ENCODE measurements at places on chromosomes 4 and X.

GRCh38 chrX:65420154-65420553 lies 114.4 kb downstream of the LAS1L start:
- DNase-seq = no peak

- peak; percentile 52 for DNase-seq
Observed at GRCh38 chr4:23333946-23334878, 555.6 kb downstream of the PPARGC1A start.

- no peak for DNase-seq
Observed at GRCh38 chr4:67939195-67939594, 24.1 kb downstream of the TMPRSS11A start.

DNA sequence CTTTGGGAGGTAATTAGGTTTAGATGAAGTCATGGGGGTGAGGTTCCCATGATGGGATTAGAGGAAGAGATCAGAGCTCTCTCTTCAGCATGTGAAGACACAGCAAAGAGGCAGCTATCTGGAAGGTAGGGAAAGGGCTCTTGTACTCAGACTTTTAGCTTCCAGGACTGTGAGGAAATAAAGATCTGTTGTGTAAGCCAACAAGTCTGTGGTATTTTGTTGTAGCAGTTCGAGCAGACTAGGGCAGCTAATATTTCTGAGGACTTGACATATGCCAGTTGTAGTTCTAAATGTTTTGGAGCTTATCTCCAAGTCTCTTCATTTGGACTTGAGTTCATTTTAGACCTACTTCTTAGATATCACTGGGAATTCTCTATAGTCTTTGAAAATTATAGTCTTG lies 137.3 kb upstream of the PDE5A start:
- DNase-seq = no peak

- DNase-seq = no peak
Observed at GRCh38 chr4:169025184-169025583, 15.1 kb upstream of the CBR4 start.

DNA sequence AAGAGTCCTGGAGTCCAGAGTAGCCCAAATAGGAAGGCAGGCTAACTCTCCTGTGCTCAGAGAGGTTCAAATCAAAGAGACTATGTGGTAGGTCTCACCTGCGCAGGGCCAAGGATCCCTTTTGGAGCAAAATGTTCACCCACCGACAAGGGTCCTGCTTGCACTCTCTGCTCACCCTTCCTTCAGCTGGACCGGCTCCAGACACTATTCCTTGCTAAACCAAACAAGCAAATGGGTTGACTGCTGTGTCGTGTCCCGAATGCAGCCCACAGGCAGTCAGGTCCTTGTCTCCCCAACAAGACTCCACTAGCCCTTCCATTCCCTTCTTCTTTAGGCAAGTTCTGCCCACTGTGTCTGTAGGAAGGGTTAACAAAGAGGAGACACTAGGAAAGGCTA lies 760 bp downstream of the TRMT2B start:
- DNase-seq = no peak

DNA sequence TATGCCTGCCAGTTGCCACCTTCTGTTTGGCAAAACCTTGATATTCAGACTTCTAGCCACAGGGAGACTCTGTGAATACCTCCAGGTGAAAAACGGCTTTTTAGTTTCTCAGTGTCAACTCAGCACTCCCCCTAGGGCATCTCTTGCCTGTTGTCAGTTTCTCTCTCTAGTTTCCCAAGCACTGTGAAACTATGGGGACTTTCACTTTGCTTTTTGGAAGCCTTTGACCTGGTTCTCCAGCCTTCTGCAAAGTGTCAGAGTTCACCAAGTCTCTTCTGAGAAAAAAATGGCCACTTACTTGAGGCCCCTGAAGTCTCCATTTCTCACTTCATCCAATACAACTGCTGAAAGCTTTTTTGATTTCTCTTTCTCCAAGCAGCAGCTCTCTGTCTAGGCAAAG lies 521.5 kb downstream of the INPP4B start:
- no peak for DNase-seq

- DNase-seq = no peak
Observed at GRCh38 chr4:7518871-7519637, 84.3 kb upstream of the PSAPL1 start.

DNA sequence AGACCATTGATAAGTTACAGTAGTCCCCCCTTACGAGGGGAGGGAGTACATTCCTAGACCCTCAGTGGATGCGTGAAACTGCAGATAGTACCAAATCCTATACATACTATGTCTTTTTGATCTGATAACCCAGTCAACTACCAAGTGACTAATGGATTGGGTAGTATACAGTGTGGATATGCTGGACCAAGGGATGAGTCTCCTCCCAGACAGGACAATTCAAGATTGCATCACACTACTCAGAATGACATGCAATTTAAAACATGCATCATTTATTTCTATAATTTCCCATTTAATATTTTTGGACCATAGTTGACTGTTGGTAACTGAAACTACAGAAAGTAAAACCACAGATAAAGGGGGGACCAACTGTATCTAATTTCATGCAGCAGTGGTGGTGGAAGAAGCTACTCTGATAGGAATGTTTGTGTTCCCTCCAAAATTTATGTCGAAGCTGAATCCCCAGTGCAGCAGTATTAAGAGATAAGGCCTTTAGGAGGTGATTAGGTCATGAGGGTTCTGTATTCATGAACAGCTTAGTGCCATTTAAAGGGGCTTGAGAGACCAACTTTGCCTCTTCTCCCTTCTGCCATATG lies 11.9 kb downstream of the HADH start:
- DNase-seq = no peak

DNA sequence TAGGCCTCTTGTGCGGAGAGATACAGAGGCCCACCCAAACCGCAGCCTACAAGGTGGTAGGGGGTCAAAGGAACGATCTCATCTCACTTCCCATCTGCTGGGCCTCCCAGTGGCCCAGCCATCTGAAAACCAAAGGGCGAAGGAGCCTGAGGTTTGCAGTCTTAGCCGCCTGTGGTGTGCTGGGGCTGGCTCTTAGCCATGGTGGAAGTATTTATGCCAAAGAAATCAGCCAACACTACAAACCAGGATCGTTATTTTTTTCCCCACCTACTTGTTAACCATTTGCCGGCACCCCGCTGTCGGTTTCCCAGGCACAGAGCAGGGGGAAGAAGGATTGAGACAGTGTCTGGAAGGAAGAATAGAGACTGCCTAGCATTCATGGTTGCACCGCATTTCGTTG lies 30.9 kb upstream of the CDKL5 start:
- no peak for DNase-seq

- DNase-seq = no peak
Observed at GRCh38 chr4:21184788-21185187, 484.5 kb downstream of the PACRGL start.

- DNase-seq = no peak
Observed at GRCh38 chr4:17063888-17064287, 165.4 kb upstream of the LDB2 start.

- no peak for DNase-seq
Observed at GRCh38 chrX:10676235-10676957, 56.0 kb upstream of the MID1 start.

DNA sequence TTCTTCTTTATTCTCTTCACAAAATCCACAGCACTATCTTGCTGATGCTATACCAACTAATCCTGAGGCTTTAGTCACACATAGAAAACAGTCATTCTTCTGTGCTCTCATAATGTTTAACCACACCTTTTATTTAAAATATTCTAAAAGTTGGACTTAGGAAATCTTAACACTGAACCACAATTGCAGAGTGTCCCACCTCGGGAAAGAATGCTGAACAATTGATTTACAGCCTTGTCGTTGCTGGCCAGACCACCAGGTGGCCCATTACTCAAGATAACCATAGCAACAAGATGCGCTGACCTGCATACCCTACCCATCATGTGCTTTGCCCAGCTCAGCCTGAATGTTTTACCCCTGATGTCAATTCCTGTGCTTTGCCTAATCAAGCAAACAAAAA lies 100.8 kb downstream of the ARSJ start:
- peak; percentile 49 for DNase-seq

DNA sequence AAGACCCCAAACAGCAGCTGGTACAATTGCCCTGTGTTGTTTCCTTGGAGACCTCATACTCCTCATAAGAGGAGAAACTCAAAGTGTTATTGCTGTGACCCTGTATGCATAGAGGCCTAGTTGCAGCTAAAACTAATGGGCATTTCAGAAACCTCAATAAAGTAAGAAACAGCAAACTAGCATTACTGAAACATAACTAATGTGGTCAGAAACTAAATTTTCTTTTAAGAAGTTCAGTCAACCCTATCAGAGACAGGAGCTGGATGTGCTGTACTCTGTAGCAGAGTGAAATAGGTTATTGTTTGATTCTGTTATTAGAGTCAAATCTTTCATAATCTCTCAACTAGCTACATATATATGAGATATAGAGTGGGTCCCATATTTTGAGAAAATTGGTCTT lies 257.5 kb upstream of the IRS4 start:
- DNase-seq = no peak

- no peak for DNase-seq
Observed at GRCh38 chr4:9962611-9963314, 58.5 kb downstream of the SLC2A9 start.

- DNase-seq = no peak
Observed at GRCh38 chrX:124217304-124218251, 114.9 kb upstream of the TEX13D start.

- no peak for DNase-seq
Observed at GRCh38 chrX:153829799-153830639, at the start of gene PDZD4. TSS of gene PDZD4 (minus strand) at chrX:153830544. CDS start at chrX:153830298, 246 bp downstream.

DNA sequence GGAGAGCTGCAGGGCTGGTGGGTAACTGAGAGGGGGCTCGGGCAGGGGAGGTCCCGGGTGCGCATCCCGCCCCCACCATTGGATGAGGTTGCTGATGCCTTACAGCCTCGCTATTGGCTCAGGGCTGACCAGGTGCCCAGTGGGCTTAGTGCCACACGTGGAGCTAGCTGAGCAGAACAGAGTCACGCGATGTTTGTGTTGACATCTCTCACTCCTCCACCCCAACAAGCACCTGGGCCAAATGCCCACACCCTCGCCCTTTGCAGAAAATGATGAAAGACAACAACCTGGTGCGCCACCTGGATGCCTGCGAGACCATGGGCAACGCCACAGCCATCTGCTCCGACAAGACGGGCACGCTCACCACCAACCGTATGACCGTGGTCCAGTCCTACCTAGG lies 31.8 kb downstream of the ATP2B3 start:
- DNase-seq = no peak

GRCh38 chr4:62161446-62161845 lies 961.3 kb downstream of the ADGRL3 start:
- DNase-seq = no peak

- DNase-seq = no peak
Observed at GRCh38 chr4:1644891-1645657, 39.0 kb downstream of the FAM53A start.

- DNase-seq = no peak
Observed at GRCh38 chr4:40523581-40523980, 106.1 kb downstream of the RBM47 start.

- no peak for DNase-seq
Observed at GRCh38 chrX:96453139-96453538, 231.5 kb upstream of the DIAPH2 start.

- no peak for DNase-seq
Observed at GRCh38 chrX:103640401-103641155, 11.8 kb downstream of the TCEAL1 start.

All from RKO (cell line).